CD4-positive, alpha-beta T cell treated with Interleukin-6 for 4 hours (primary cell): ENCODE measurements at places on chromosomes 3 and 15.

DNA sequence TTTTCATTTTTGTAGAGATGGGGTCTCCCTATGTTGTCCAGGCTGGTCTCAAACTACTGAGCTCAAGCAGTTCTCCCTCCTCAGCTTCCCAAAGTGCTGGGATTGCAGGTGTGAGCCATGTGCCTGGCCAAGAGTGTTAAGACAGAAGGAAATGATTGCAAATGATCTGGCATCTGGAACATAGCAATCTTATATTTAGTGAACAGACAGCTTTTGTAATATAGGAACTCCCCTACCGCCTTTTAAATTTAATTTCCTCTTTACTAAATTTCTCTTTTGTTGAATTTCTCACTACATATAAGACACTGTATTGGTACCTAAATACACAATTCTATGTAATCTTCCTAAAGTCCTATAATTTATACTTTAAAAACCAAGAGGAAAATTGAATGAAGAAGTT is 13.1 kb downstream of the ANO10 start:
- no peak for DNase-seq

DNA sequence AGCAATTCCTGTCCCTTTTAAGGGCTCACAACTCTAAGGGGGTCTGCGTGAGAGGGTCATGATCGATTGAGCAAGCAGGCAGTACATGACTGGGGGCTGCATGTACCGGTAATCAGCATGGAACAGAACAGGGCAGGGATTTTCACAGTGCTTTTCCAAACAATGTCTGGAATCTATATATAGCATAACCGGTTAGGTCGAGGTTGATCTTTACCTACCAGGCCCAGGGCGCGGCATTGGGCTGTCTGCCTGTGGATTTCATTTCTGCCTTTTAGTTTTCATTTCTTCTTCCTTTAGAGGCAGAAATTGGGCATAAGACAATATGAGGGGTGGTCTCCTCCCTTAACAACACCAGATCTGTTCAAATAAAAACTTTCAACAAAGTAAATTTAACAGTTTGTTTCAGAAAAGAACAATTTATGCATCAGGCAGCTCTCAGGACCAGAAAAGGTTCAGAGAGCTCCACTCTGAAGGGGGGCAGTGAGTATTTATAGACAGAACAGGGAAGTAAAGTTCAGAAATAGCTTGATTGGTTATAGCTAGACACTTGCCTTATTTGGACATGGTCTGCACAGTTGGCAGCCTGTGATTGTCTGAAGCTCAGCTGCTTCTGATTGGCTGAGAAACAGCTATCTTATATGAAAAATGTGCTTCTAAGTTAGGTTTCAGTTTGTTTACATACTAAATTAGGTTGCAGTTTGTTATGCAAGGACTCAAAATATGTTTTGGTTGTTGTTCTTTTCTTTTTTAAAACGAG is 17.2 kb upstream of the B4GALT4 start:
- no peak for DNase-seq

DNA sequence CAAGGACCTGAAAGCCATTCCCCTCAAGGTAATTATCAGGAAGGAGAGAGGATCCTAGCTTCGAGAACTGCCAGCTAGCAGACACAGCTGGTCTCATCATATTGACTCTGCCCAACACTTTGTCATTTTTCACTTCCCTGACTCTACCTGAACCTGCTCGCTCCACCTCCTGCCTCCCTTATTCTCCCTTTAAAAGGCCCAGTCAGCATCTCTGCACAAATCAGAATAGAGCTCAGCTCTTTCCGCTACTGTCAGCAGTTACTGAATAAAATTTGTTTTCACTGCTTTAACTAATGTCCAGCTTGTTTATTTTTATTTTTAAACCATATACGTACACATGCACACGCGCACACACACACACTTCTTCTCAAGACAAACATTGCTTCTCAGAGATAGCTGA is 57.2 kb upstream of the MCF2L2 start:
- no peak for DNase-seq

DNA sequence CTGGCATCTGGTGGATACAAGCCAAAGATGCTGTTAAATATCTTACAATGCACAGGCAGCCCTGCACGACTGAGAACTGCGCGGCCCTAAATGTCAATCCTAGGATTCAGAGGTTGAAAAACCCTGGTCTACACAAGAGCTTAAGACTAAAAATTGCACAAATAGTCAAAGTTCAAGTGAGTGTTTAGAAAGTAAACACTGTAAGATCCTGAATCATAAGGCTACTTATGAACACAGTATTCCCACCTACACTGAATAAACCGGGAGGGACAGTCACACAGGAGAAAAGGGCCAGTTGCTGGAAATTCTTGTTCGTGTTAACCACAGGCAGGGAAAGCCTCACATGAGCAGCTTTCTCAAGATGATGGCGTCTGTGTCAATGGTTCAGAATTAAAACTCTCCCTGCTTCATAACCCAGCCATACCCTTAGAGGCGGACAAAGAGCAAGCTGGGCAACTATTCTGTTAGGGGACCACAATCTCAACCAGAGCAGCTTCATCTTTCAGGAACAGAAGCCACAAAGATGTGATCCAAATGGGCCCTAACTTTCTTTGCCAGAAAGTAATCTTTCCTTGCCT is 37.7 kb downstream of the LRIG1 start:
- no peak for DNase-seq

DNA sequence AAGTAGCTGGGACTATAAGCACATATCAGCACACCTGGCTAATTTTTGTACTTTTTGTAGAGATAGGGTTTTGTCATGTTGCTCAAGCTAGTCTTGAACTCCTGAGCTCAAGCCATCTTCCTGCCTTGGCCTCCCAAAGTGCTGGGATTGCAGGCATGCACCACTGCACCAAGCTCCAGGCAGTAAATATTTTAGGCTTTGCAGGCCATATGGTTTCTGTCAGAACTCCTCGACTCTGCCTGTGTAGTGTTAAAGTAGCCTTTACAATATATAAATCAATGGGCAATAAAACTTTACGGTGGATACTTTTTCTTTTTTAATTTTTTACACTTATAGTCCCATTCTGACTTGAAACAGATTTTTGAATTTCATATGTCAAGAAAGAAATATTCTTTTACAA is 41.6 kb downstream of the DAG1 start:
- DNase-seq = no peak

DNA sequence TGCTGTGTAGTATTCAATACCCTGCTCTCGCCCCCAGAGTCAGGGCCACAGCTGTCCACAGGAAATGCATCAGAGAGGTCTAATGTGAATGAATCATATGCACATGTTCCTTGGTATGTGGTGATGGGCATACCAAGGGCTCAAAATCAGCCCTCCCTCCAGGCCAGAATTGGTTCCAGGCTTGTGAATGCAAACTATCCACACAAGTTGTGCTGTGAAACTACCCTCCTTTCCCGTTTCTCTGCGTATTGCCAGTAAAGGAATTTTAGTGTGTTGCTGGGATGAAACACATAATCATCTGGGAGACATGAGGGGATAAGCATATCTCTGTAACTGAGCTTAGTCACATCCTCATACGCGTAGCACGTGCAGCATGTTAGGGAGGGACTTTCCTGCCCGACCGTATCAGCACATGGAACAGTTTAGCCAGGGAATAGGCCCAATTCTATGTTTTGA is 9.2 kb upstream of the MME start:
- DNase-seq = no peak
